ENCODE measurements at places on chromosomes 5 and 9.

- no peak for DNase-seq
Measured at GRCh38 chr9:124016175-124017050, 4.8 kb downstream of the LHX2 start.

- DNase-seq: no peak
Measured at GRCh38 chr9:7177383-7177782, 419.6 kb downstream of the KDM4C start.

GRCh38 chr5:75524071-75524470, 12.4 kb downstream of the POLK start:
- DNase-seq: no peak

GRCh38 chr5:120436996-120437395, 27.1 kb upstream of the PRR16 start:
- no peak for DNase-seq

- no peak for DNase-seq
Measured at GRCh38 chr5:8906303-8906967, 639.4 kb downstream of the SEMA5A start.

DNA sequence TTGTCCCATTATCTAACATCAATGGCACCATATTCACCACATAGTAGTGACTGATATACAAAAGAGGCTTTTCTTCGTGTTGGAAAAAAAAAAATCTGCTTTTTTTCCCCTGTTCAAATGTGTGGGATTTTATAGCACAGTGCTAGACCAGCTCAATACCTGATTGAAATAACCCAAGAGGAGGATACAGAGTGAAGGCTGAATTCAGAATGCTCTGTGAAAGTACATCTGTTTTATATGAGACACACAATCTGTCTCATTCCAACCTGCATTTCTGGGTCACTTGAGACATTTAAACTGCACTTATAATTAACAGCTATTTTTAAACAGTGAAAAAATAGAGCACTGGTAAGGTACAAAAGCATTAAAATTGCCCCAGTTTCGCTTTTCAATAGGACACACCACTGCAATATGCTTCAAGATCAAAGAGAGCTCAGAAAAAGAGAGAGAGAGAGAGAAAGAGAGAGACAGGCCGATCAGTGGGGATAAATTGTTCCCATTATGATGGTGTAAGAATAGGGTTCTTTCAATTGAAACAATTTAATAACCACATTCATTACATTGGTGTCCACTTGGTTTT, 179.3 kb downstream of the NR2F1-AS1 start:
- no peak for DNase-seq

DNA sequence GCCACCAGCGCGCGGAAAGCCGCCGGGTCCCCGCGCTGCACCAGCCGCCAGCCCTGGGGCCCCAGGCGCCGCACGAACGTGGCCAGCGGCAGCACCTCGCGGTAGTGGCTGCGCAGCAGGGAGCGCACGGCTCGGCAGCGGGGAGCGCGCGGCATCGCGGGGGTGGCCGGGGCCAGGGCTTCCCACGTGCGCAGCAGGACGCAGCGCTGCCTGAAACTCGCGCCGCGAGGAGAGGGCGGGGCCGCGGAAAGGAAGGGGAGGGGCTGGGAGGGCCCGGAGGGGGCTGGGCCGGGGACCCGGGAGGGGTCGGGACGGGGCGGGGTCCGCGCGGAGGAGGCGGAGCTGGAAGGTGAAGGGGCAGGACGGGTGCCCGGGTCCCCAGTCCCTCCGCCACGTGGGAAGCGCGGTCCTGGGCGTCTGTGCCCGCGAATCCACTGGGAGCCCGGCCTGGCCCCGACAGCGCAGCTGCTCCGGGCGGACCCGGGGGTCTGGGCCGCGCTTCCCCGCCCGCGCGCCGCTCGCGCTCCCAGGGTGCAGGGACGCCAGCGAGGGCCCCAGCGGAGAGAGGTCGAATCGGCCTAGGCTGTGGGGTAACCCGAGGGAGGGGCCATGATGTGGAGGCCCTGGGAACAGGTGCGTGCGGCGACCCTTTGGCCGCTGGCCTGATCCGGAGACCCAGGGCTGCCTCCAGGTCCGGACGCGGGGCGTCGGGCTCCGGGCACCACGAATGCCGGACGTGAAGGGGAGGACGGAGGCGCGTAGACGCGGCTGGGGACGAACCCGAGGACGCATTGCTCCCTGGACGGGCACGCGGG, at the start of gene TERT:
TERT (minus strand) TSS at position 234 of the 815 bp plus-strand sequence; CDS start at position 155, 79 bp downstream.
- no peak for DNase-seq

- no peak for DNase-seq
Measured at GRCh38 chr5:165834891-165835290, 2329.5 kb downstream of the MAT2B start.

- DNase-seq: no peak
Measured at GRCh38 chr5:10860645-10861422, 99.8 kb upstream of the DAP start.

DNA sequence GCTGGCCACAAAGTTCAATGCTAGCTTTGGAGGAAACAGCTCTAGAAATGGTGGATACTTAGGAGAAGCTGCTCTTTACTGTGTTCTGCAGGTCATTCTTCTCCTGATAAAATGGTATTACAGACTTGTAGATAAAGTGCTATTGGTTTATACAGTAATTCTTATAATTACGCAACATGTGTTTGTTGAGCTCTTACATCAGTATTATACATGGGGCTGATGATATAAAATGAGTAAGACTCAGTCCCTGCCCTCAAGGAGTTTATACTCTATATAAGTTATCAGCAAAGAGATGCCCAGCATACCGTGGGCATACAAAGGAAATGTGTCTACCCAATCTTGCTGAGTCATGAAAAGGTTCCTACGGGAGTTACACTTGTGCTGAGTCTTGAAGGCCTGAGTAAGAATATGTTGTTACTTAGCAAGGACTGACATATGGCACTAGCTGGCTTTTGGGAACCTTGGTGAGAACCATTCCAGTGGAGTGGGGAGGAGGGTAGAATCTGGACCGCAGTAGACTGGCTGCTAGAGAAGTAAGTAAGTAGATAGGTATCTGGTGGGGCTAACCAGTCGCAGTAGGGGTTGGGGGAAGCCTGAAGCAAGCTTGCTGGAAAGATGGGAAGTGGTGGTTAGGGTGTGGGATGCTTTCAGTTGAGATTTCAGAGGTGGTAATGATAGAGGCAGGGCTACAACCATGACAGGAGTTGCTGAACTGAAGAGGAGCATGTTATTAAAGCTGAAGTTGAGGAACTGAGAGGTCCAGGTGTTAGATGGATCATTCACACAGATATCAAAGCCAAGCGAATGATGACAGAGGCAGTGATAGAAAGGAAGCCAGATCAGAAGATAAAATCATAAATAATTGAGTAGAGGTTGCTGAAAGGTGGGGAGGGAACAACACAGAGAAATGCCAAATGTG, 11.1 kb upstream of the TTC23L start:
- DNase-seq: no peak

GRCh38 chr9:129637673-129638439, 4.1 kb downstream of the ASB6 start:
- no peak for DNase-seq

DNA sequence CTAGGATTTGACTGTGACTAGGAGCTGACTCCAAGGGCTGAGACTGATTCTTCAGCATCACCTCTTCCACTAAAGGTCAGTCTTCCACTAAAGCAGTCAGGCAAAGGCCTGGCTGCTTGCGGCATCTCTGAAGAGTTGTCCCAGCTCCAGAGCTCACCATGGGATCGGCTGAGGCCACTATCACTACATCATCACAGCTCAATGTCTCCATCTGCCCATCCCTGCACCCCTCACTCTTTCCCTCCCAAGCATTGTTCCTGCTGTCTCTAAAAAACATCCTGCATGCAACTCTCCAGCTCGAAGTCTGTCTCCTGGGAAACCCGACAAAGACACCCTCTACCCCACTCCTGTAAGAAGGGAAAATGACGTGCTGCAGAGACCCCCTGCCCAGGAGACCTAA, 15.5 kb upstream of the WWC1 start:
- no peak for DNase-seq

GRCh38 chr5:126120939-126121338, 302.3 kb upstream of the GRAMD2B start:
- no peak for DNase-seq

DNA sequence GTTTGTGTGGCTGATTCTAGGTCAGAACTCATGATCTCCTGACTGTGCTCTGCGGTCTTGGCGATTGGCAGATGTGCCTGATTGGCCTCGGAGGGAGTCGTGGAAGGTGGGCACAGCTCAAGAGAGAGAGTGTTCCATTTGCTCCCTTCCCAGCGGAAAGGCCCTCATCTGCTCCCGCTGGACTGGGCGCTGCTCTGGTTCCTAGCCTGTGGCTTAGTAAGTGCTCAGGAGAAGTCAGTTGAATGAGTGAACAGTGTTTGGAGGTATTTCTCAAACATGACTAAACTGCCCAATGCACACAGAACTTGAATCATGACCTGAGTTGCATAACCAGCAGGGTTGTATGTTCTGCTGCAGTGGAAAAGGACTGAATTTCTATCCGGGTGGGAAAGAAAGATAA, 120.2 kb upstream of the PITX1 start:
- DNase-seq: no peak

DNA sequence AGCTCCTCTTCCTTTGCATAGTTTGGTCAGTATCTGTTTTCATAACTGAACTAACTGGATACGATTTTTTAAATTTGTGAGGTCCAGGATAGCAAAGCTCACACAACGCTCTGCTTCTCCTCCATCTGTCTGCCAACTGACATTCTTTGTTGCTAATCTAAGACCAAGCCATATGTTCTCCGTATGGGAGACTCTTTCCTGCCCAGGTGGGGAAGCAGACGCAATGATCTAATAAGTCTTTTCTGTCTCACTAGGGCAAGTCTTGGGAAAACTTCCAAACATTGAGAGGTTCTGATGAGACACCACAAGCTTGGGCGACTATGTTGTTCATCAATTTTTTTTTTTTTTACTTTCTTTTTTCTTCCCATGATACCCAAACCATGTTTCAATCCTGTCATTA, 558.5 kb downstream of the EFNA5 start:
- DNase-seq: no peak

DNA sequence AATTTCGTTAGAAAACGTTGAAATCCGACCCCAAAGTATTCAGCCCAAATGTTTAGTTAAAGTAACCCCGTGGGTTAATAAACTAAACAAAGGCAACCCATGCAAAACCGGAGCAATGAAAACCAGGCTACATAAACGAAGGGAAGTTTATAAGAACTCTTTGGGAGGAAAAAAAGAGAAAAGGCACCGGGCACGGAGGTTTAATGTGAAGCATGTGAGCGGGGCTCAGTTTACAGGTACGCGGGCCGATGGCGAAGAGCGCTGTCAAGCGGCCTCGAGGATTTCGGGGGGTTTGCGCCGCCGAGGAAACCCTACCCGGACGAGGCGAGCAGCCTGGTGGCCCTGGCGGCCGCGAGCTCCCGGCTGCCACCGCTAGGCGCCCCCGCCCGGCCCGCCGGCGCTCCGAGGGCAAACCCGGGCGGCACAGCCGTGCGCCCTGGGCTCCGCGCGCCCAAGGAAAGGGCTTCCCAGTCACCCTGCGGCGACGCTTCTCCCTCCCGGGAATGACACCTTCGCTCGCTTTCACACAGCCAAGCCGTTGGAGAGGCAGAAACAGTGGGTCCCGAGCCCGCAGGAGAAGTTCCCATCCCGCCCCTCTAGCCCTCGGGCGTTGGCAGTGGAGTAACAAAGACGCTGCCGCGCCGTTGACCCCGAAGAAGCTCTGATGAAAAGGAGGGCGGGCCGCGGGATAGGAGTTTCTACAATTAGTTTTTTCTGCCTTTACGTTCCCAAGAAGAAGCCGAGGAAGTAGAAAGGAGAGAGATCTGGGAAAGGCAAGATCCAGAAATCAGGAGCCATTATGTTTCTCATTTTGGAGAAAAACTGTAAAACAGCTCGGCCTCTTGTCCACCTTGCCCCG, 126.0 kb downstream of the TMEM174 start:
- DNase-seq: no peak

GRCh38 chr9:12439267-12439666, 253.9 kb upstream of the TYRP1 start:
- DNase-seq: no peak

GRCh38 chr5:170643591-170643990, 139.8 kb downstream of the KCNIP1 start:
- no peak for DNase-seq

GRCh38 chr9:104586496-104587180, 12.6 kb downstream of the OR13C5 start:
- DNase-seq: no peak

DNA sequence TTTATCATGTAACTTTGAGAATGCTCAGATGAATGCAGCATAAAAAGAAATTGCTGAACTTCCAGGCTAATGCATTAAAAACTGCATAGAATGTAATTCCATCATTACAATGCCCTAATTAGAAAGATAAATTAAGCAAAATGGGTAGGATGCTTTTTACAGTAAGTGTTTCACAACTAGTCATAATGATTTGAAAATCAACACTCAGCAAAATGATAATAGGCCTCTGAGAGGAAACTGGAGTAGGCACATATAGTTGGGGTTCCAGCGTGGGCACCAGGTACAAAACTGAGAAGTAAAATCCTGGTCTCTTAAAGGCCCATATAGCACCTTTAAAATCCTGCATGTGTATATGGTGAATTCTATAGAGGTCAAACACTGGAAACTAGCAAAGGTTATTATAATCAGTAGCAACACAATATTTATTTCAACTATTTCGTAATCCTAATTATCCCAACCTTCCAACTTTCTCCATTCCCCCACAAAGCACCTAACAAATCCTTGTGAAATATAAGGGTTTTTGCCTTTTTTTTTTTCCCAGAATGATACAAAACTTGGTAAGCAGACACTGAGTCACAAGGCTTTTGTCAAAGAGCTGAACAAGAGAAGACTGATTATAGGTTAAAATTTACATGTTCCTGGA, 108.0 kb upstream of the NR5A1 start:
- DNase-seq: no peak

DNA sequence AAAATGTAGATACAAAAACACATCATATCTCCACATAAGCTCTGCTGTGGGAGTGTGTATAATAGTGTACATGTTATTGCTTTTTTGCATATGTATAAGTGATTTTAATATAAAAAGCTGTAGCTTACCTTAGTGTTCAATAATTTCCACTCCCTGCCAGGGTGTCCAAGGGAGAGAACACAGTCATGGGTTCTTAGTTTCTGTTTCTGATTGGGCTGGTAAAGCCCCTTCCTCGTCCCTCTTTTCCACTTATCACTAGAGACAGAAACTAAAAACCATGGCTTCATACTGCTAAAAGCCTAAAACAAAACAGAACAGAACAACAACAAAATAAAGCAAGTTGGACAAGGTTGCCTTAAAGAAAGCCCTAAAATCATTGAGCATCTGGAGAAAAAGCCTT, 74.4 kb upstream of the S1PR3 start:
- DNase-seq: no peak

GRCh38 chr5:135345956-135346731, 52.9 kb downstream of the MACROH2A1 start:
- no peak for DNase-seq

- no peak for DNase-seq
Measured at GRCh38 chr9:109845226-109845625, 65.2 kb downstream of the PALM2AKAP2 start.

DNA sequence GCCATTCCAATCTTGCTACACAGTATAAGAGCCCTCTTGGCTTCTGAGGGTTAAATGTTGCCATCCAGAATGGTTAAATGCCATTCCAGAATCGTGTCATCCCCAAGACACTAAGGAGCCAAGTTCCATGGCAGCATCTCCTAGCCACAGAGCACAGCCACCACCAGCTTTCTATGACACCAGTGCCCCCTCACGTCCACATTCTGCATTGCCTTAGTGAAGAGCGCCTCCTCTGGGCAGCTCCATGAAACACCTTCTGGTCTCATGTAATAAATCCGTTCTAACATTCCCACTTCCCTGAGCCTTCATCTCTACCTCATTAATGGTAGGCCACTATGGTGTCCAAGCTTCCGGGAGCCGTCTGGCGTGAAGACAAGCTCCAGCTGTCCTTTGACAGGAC, 12.4 kb downstream of the CBY3 start:
- DNase-seq: peak; percentile 37

Measured in NCI-H748 treated with DMSO at 0.1 percent for 48 hours (cell line).